ENCODE measurements at places on chromosomes 13 and 19.

DNA sequence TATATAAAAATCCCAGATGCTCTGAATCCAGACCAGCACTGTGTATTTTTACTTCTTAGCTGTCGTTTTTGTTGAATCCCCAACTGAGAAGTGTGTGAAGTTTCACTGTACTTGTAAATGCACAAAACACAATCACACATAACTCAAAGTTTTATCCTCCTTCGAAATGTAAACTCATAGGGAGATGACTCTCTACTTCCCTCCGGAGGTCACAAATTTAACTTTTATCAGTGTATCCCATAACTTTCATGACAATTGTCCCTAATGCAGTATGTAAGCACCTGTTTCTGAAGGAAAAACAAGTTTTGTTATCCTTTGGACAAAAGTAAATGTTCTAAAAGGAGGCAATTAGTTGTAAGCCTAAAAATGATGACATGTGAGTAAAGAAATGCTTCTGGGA lies 665.0 kb upstream of the SLITRK6 start:
- no peak for DNase-seq

DNA sequence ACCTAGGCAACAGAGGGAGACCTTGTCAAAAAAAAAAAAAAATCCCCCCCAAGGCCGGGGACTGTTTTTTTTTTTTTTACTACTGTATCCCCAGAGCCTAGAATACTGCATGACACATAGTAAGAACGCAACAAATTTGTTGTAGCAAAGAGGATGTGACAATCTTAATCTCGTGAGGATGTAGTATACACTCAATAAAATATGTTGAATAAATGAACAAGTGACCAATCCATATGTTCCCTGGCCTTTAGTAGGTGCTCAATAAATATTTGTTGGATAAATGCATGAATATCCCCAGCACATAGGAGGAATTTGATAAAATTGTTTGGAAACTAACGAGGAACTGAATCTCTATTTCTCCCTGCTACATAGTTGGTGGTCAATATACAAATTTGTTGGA lies 75.7 kb downstream of the MAP4K1 start:
- DNase-seq, result no peak

GRCh38 chr13:24134231-24134630 lies 26.3 kb upstream of the SPATA13 start:
- DNase-seq, result no peak

- DNase-seq, result peak; percentile 55
These were observed 24.6 kb downstream of the NOSIP start for GRCh38 chr19:49555600-49556411.

GRCh38 chr13:31310786-31311185 lies 111.0 kb downstream of the B3GLCT start:
- DNase-seq, result no peak

GRCh38 chr19:35226748-35227147 lies 1.8 kb downstream of the FAM187B start:
- no peak for DNase-seq

DNA sequence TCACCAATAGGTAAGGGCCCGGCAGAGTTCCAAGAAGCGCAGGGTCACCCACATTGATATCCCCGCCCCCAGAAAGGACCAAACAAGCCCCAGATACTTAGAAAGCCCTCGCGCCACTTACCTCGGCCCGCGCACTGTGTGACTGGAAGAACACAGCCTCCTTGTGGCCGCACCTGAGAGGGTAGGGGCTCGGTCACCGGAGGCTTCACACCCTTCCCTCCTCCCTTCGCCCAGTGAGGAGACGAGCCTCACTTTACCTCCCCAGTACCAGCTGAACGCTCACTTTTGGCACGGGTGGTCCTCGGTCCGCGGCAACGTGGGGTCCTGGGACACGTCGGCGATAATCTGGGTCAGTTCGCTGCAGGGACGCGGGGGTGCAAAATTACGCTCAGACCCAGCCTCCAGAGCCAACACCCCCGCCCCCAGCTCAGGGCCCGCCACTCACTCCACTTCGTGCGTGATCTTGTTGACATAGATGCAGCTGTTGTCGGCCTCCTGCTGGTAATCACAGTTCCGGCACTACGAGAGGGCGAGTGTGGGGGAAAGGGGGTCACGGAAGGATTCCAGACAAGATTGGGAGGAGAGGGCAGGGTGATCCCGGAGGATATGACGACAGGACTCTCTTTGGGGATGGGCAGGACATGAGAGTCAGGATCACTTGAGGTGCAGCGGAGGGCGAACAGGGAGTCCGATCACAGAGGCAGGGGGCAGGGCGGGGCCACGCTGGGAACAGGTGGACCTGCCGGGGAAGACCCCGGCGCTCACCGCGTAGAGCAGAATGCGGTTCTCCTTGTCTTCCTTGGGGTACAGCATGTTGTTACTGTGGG lies 568 bp downstream of the POLR2I start:
- peak; percentile 47 for DNase-seq

- no peak for DNase-seq
These were observed 3.7 kb upstream of the FCER2 start for GRCh38 chr19:7705387-7706187.

GRCh38 chr13:30832845-30833332 lies 73.2 kb upstream of the MEDAG start:
- no peak for DNase-seq

DNA sequence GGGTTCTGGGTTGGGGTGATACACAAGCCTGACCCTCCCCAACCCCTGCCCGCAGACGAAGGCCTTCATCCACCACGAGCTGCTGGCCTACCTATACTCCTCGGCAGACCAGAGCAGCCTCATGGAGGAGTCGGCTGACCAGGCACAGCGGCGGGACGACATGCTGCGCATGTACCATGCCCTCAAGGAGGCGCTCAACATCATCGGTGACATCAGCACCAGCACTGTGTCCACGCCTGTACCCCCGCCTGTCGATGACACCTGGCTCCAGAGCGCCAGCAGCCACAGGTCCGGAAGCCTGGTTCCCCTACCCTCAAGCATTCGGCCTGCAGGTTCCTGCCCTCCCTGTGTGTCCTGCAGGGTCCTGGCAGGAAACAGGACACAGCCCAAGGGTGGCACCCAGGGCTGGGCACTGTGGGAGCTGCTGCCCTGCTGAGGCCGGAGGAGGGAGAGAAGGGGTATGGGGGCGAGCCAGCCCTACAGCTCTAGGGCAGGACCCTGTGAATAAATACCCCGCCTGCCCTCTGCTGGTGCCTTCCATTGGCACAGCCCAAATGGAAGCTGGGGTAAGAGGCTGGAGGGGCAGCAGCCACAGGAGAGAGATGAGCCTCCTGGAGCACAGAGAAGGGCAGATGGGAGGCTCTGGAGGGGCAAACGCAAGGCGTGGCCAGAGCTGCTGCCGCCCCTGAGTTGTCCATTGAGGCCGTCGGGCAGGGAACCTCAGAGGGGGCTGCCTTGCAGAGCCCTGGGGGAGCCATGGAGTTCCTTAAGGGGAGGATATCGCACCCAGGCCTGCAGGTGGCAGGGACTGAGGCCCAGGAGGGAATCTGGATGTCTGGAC lies 6.8 kb downstream of the TMED1 start:
- DNase-seq, result no peak

DNA sequence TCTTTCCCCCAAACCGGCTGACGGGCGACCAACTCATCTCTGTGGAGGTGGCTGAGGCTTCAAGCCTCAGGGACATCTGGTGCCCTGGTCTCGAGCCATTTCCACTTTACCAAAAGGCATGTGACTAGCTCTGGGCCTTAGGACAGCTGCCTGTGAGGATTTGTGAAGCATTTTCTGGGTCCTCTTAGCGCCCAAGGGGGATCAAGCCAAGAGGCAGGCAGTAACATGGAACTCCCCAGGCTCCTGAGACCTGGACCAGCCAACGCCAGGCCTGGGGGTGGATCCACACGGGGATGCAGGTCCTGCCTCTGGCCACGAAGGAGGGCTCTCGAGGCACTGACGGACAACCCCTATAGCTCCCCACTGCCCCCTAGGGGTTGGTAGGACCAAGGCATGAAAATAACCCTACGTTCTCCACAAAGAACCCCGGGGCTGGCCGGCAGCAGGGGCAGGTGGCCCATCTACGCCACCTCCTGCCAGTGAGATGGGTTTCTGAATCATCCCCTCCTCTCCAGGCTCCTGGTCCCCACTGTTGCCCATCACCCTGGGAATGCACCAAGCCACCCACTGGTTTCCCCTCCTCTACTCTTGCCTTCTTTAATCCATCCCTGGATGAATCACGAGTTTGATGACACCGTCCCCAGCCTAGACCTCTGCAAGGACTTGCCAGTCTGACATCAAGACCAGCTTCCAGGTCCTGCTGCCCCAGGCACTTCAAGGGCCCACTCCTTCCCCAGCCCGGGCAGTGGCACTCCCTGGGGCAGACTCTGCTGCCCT lies 7.0 kb upstream of the MYDGF start:
- peak; percentile 62 for DNase-seq

- no peak for DNase-seq
These were observed 719.0 kb upstream of the MIR17HG start for GRCh38 chr13:90628471-90628870.

- DNase-seq, result peak; percentile 30
These were observed 21.7 kb upstream of the ZNF429 start for GRCh38 chr19:21483589-21484170.

GRCh38 chr13:94344126-94344818 lies 135.2 kb downstream of the DCT start:
- DNase-seq, result peak; percentile 71

DNA sequence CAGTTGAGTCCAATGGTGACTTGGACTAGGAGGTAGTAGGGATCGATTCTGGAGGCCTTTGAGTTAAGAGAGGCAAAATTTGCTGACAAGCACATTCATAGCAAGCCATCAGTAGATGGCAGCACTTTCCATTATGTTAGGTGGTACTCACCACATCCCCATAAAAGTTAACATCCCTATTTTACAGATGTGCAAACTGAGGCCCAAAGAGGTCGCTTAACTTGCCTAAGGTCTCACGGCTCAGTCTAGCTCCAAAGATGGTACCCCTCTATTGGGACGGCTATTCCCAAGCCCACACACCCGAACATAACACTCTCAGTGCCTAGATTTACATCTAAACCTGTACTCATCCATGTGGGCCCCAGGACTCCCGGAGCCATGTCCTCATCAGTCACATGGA lies 21.5 kb upstream of the FOSB start:
- peak; percentile 69 for DNase-seq

DNA sequence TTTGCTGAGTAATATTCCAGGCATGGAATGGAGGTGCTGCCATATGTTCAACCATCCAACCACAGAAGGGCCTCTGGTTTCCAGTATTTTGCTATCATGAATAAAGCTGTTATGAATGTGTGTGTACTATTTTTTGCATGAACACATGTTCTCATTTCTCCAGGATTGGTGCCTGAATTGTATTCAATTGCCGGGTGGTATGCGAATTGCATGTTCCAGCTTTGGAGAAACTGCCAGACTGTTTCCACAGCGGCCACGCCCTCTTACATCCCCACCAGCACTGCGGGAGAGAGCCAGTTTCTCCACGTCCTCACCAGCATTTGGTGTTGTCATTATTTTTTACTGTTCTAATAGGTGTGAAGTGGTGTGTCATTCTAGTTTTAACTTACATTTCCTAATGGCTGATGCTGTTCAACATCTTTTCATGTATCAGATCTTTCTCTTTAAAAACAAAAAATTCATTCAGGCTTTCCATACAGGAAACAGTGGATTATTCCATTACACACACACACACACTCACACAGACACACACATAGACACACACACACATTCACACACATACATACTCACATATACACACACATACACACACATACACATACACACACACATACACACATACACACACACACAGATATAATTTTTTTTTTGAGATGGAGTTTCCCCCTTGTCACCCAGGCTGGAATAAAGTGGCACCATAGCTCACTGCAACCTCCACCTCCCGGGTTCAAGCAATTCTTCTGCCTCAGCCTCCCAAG lies 154.1 kb downstream of the PTPRS start:
- DNase-seq, result peak; percentile 88

DNA sequence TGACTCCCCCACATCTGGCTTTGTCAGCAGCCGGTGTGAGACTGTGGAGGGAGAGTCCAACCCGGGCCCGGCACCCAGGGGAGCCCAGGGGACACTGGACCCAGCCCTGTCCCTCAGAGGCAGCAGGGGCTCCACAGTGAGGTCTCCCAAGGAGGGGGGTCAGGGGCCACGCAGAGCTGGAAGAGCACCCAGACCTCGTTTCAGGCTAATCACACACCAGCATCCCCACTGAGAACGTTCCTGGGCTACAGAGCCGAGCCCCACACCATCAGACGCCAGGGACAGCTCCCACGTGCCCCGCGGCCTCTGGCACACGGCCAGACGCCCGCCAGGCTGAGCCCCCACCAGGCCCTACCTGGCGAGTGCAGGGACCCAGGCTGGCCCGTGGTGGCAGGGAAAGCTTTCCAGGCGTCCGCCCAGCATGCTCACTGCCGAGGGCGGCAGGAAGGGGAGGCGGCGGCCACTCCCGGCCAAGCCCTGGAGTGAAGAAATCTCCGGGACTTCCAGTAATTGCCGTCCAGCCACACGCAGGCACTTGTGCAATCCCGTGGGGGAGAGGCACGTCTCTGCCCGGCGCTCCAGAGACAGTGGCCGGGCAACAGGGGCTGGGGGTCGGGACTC lies 19.2 kb downstream of the SBNO2 start:
- peak; percentile 87 for DNase-seq

DNA sequence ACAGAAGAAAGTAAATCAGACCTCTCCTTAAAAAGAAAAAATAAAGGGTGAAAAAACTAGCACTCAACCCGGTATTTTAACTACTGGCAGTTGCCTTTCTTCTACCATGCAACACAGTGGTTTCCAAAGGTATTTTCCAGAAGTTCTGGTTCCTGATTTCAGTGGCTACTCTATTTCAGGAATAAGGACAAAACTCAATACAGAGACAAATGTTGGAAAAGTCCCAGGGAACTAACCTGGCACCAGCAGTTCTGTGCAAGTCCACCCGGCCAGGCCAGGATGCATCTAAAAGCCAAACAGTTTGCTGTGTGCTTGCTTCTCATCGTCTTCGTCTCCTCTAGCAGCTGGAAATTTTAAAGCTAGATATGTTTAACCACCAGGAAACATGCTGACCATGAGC lies 52.5 kb downstream of the FOXO1 start:
- DNase-seq, result no peak

DNA sequence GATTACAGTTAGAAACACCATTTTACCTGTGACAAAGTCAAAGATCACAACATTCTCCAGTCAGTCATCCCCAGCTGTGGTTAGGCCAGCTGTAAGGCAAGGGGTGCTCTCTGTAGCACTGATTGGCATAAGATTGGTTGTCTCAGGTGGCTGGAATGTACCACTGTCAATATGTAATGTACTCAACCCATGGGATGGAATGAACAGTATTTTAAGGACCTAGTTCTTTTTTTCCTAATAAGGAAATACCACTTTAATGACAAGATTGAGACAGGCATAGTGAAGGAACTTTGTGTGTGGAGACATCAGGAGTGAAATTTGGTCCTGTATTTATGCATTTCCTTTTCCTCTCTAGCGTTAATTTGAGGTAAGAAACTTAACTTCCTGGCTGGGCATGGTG lies 310.7 kb downstream of the ITGBL1 start:
- no peak for DNase-seq

- DNase-seq, result no peak
These were observed 362.1 kb upstream of the DACH1 start for GRCh38 chr13:72229067-72229466.

GRCh38 chr13:48950501-48950875 lies 25.2 kb upstream of the FNDC3A start:
- peak; percentile 47 for DNase-seq

Measured in fibroblast of mammary gland (primary cell).